ENCODE measurements at places on chromosomes 13 and 19. TPM values are rescaled to one million over a fixed set of nuclear protein-coding genes. Genes with fewer than 3 reads are reported as not detected.

The LMTK3 gene
- total RNA-seq, result 5.4 TPM

- DNase-seq, result no peak
- H3K27me3 ChIP-seq, result peaks cover 39% of the 10 kb centered on the region
- H3K27ac ChIP-seq, result no peak overlapping the region
- H3K4me3 ChIP-seq, result peak overlapping the region; percentile 6
Measured at GRCh38 chr19:8361921-8362793, 1.8 kb upstream of the ANGPTL4 start.

The ZNF723 gene
- not detected for total RNA-seq

The RAB20 gene
- 6.9 TPM for total RNA-seq

The IGSF23 gene
- not detected for total RNA-seq

The C2CD4C gene
- 0.08 TPM for total RNA-seq

DNA sequence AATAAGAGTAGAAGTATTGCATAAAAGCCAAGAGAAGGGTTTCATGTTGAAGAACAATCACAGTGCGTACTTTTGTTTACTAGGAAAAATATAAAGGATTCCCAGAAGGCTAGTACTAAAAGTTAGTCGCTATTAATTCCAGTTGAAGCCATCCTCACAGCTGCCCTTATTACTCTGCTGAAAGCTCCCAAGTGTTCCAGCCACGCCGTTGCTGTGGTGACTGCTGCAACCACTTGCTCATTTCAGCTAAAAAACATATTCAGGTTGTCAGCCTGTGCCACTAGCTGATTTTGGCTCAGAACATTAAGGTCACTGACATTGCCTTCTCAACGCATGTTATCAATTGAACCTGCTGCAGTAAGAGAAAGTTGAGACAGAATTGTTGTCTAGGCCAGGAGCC, 87.1 kb upstream of the FNDC3A start:
- H3K4me3 ChIP-seq, result no peak overlapping the region
- peaks cover 56% of the 10 kb centered on the region for H3K4me1 ChIP-seq
- H3K36me3 ChIP-seq, result peaks cover 12% of the 10 kb centered on the region
- H3K27me3 ChIP-seq, result no peaks in the 10 kb centered on the region
- H3K27ac ChIP-seq, result no peak overlapping the region

GRCh38 chr13:27790523-27790922, 1.8 kb upstream of the GSX1 start:
- no peak for DNase-seq
- no peak overlapping the region for H3K27ac ChIP-seq
- H3K4me1 ChIP-seq, result peaks cover 28% of the 10 kb centered on the region
- H3K27me3 ChIP-seq, result peaks cover 73% of the 10 kb centered on the region
- peak overlapping the region; percentile 62 for H3K4me3 ChIP-seq

The PGLYRP1 gene
- not detected for total RNA-seq

GRCh38 chr13:37656247-37656940, 57.8 kb upstream of the POSTN start:
- no peaks in the 10 kb centered on the region for H3K36me3 ChIP-seq
- H3K4me3 ChIP-seq, result no peak overlapping the region
- no peaks in the 10 kb centered on the region for H3K4me1 ChIP-seq
- no peak for DNase-seq

DNA sequence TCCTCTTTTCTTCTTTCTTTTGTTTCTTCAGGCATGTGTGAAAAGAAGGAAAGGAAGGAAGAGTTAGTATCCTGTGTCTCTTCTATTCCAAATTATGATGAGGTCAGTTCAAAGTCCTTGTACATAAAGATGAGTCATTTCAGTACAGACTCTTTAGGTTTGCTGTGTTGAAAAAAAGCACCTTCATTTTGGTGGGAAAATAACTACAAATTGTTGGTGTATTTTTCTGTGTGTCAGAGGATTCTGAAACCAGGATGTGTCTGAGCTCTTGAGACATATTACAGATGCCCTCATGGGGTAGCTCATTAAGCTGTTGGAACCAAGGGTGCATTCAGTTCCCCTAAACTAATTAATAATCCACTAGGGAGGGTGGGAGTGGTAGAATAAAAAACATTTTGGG, 5.8 kb upstream of the HSPH1 start:
- H3K27ac ChIP-seq, result no peak overlapping the region
- H3K4me3 ChIP-seq, result no peak overlapping the region
- H3K4me1 ChIP-seq, result peaks cover 37% of the 10 kb centered on the region
- no peak for DNase-seq

- DNase-seq, result no peak
- H3K36me3 ChIP-seq, result no peaks in the 10 kb centered on the region
- no peak overlapping the region for H3K27ac ChIP-seq
Measured at GRCh38 chr13:51050021-51050830, 60.8 kb downstream of the C13orf42 start.

- no peak overlapping the region for H3K4me3 ChIP-seq
- peaks cover 18% of the 10 kb centered on the region for H3K27me3 ChIP-seq
- no peaks in the 10 kb centered on the region for H3K36me3 ChIP-seq
- H3K27ac ChIP-seq, result no peak overlapping the region
- no peak for DNase-seq
Measured at GRCh38 chr13:98784666-98785065, 32.2 kb upstream of the SLC15A1 start.

DNA sequence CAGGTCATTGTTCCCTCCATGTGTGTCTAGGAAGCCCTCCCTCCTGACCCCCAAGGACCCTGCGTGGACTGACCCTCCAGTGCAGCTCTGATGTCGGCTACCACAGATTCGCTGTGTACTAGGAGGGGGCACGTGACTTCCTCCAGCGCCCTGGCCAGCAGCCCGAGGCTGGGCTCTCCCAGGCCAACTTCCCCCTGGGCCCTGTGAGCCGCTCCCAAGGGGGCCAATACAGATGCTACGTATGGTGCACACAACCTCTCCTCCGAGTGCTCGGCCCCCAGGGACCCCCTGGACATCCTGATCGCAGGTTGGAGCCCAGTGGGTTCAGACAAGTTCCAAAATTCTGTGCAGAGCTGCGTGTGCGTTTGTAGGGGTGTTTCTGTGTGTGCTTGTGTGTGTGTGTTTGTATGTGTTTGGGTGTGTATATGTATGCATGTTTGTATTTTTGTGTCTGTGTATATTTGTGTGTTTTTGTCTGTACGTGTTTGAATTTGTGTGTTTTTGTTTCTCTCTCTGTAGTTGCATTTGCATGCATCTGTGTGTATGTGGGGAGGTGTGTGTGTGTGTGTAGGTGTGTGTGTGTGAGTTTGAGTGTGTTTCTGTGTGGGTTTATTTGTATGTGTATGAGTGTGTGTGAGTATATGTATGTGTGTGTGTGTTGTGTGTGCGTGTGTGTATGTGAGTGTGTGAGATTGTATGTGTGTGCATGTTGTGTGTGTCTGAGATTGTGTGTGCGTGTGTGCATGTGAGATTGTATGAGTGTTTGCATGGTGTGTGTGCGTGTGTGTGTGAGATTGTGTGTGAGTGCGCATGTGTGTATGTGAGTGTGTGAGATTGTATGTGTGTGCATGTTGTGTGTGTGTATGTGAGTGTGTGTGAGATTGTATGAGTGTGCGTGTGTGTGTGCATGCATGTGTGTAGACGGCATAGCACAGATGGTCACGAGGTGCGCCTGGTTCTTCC, 21.4 kb upstream of the LILRA2 start:
- H3K27me3 ChIP-seq, result peaks cover 13% of the 10 kb centered on the region
- no peak overlapping the region for H3K27ac ChIP-seq
- no peaks in the 10 kb centered on the region for H3K36me3 ChIP-seq
- no peak for DNase-seq

DNA sequence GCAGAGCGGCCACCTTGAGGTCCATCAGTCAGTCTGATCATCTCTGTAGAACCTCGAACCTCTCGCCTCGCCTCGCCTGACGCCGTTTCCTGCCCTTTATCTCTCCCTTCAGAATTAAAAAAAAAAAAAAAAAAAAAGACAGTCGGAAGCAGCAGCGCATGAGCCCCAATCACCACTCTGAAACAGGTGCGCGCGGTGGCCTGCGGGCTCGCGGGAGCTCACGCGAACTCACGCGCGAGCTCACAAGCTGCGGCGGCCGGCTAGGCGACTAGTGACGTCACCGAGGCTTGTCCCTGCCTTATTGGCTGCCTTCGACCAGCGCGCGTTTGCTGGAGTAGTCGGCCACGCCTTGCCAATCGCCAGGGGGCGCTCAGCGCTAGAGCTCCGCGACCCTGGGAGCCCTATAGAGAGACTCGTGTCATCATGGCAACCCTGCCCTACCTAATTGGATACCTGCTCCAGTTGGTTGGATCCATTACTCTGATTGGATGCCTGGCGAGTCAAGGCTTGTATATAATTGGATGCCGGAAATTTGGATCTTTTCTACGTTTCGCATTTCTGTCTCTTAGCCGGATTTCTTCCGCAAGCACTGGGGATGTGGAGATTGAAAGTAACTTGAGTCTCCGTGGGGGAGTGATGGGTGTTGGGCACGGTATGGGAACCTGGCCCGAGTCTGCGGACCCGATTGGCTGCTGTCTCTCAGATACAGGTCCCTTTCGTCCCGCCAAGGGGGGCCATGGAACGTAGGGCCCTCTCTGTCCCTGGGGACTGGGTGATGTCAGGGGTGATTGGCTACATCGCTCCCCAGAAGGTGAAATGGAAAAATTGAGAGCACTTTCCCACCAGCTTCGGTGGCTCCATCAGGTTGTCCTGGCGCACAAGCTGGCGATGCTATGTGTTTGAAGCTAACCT, 31.6 kb downstream of the SYT3 start:
- no peak overlapping the region for H3K4me3 ChIP-seq
- no peaks in the 10 kb centered on the region for H3K36me3 ChIP-seq
- no peak overlapping the region for H3K27ac ChIP-seq
- peaks cover 8% of the 10 kb centered on the region for H3K4me1 ChIP-seq
- DNase-seq, result peak; percentile 75

DNA sequence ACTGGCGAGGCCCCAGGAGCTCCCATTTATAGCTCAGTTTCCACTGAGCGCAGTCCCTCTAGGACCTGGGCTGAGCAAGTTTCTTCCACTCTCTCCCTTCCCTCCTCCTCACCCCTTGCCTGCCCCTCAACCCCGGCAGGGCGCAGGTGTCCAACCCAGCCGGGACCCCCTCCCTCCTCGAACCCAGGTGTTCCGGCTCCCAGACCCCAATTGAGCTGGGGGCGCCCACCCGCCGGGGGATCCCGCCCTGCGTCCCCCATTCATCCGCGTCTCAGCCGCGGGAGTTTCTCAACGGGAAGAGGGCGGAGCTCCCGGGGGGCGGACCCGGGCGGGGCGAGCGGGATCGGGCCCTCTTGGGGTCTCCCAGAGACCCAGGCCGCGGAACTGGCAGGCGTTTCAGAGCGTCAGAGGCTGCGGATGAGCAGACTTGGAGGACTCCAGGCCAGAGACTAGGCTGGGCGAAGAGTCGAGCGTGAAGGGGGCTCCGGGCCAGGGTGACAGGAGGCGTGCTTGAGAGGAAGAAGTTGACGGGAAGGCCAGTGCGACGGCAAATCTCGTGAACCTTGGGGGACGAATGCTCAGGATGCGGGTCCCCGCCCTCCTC, at the start of gene KIRREL2:
TSS of gene KIRREL2 (plus strand) at position 366 of the 604 bp plus-strand sequence. CDS start at position 575, 209 bp downstream.
- peaks cover 68% of the 10 kb centered on the region for H3K27me3 ChIP-seq
- H3K36me3 ChIP-seq, result no peaks in the 10 kb centered on the region
- no peak within 1 kb of the TSS for H3K27ac ChIP-seq
- peak; percentile 38 for DNase-seq
- peak within 1 kb of the TSS; percentile 67 for H3K4me3 ChIP-seq
- H3K4me1 ChIP-seq, result peaks cover 5% of the 10 kb centered on the region

The SYNGR4 gene
- total RNA-seq, result not detected

DNA sequence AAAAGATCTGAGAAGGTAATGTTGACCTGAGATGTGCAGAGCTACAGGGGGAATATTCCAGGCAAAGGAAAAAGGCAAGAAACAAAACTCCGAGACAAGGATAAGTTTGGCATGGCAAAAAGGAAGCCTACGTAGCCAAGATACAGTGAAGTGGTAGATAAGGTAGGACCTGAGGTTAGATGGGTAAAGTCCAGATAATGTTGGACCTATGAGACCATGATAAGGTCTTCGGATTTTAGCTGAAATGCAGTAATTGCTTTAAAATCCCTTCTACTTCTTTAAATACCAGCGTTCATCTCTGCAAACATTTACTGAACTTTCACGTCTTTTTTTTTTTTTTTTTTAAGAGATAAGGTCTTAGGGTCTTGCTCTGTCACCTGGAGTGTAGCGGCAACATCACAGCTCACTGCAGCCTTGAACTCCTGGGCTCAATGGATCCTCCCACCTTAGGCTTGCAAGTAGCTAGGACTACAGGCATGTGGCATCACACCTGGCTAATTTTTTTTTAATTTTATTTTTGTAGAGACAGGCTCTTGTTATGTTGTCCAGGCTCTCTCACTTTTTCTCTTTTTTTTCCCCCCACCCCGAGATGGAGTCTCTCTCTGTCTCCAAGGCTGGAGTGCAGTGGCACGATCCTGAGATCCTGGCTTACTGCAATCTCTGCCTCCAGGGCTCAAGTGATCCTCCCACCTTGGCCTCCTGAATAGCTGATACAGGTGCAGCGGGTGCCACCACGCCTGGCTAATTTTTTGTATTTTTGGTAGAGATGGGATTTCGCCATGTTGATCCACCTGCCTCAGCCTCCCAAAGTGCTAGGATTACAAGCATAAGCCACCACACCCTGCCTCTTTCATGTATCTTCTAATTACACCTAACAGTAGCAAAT, 4.2 kb upstream of the WBP4 start:
- DNase-seq, result no peak
- no peaks in the 10 kb centered on the region for H3K27me3 ChIP-seq
- peaks cover 51% of the 10 kb centered on the region for H3K4me1 ChIP-seq
- H3K27ac ChIP-seq, result no peak overlapping the region

The SOHLH2 gene
- total RNA-seq, result not detected

The ZNF486 gene
- total RNA-seq, result 7.3 TPM

- H3K4me3 ChIP-seq, result no peak overlapping the region
- H3K36me3 ChIP-seq, result peaks cover 2% of the 10 kb centered on the region
- H3K27me3 ChIP-seq, result no peaks in the 10 kb centered on the region
- DNase-seq, result no peak
Measured at GRCh38 chr13:49776871-49777270, 15.6 kb downstream of the KPNA3 start.

The CALR3 gene
- total RNA-seq, result not detected

The C19orf85 gene
- not detected for total RNA-seq

GRCh38 chr13:73412933-73413332, 354.1 kb downstream of the KLF5 start:
- H3K4me1 ChIP-seq, result no peaks in the 10 kb centered on the region
- H3K4me3 ChIP-seq, result no peak overlapping the region
- H3K27ac ChIP-seq, result no peak overlapping the region

The IGFLR1 gene
- 90.5 TPM for total RNA-seq

Data from activated CD4-positive, alpha-beta memory T cell treated with anti-CD3 and anti-CD28 coated beads, Interleukin-2, amount 10 ng/mL, durations not matched to agents 7 days and 5 days (primary cell).